Colonic mucosa (tissue), 4 donors: ENCODE measurements at places on chromosomes 13 and 19. TPM values are rescaled to one million over a fixed set of nuclear protein-coding genes. Genes with fewer than 3 reads are reported as not detected.

DNA sequence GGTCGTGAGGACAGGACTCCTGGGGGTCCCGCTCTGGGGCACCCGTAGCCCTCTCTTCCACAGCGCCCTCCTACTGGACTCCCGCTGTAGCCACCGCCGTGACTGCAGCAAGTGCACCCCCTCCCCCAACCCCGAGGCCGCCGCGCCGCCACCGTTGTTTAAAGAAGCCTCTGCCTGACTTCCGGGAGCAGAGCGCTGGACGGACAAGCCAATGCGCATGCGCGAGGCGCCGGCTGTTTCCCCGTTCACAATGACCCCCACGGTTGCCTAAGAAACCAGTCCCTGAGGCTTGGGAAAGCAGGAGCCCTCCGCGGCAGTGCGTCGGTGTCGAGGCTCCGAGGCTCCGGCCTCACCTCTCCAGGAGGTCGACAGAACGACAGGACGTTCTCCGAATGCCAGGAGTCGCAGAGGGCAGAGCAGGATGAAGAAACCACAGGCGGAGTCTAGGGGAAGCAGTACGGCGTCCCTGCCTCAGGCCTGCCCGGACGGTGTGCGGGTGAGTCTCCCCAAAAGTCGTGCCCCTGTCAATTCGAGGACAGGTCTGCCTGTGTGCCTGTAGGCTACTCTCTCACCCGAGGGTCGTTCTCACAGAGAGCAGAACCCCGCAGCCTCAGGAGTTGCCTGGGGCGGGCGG is 70.5 kb upstream of the ZNF420 start:
- peak; percentile 41 for DNase-seq

DNA sequence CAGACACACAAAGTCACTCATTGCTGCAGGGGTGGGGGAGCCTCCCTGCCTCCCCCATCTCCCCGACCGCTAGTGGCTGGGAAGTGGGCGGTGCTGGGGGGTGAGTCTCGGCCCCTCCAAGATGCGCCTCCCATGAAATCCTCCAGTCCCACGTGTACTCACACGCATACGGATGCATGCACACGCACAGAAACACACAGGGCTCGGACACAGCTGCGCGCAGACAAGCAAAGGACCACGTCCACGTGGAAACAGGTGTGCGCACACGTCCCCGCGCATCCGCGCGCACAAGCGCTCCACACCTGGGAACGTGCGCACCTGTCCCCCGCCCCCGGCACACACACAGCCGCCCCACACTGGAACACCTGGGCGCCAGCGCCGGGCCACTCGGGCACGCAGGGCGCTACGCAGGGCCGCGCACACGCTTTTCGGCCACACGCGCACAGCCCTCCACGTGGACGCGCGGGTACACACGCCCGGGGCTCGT is 687 bp downstream of the MATK start:
- no peak for DNase-seq

DNA sequence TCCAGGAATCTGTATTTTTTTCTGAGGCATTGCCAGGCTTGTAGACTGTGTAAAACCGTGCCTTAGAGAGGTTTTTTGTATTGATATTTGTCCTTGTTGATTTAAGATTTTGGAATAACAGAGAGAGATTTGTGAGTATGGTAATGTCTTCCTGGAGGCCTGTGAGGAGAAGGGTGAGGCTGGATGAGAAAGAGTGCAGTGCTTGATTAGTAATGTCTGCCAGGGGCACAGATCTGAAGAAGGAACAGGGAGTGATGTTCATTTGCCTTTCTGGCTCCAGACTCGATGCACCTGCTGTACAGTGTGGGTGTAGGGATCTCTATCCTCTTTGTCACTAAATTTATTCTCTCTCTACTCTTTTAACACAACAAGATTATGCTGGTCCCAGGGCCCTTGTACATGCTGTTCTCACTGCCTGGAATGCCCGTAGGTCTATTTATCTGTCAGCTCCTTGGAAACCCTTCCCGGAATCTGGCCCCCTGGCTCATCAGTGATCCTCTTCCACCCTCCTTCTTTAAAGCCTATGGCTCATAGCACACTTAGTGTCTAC is 4.2 kb downstream of the FIZ1 start:
- DNase-seq: no peak

- no peak for DNase-seq
Observed at GRCh38 chr13:94331281-94331680, 148.2 kb downstream of the DCT start.

DNA sequence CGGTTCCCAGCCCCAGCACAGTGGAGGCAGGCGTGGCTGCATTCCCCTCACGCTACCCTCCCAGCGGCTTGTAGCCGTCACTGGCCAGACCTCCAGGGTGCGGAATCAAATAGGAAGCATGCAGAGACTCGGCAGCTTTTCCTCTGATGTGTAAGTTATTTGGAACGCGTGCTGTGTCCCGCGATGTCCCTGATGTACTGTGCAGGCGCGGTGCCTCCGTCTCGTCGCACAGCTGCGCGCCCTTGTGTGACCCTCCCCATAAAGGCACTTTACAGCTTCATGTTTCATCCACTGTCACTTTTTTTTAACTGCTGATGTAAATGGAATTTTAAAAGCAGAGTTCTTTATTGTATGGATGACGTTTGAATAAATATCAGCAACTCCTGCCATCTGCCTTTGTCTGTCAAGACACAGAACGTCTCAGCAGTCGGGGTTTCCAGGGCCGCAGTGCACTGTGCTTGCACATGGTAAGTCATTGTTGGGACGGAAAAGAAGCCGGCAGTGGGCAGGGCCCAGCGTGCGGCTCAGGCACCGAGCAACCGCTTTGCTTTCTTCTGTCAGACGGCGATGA is 7.3 kb upstream of the F7 start:
- no peak for DNase-seq

Gene ACER1
- not detected for total RNA-seq

Gene VSTM2B
- not detected for total RNA-seq

Gene CGB8
- total RNA-seq: not detected
